Amniotic stem cell (primary cell): ENCODE measurements at places on chromosomes 2 and 18.

GRCh38 chr2:190123956-190124355 lies 61.4 kb upstream of the MSTN start:
- no peak for DNase-seq

DNA sequence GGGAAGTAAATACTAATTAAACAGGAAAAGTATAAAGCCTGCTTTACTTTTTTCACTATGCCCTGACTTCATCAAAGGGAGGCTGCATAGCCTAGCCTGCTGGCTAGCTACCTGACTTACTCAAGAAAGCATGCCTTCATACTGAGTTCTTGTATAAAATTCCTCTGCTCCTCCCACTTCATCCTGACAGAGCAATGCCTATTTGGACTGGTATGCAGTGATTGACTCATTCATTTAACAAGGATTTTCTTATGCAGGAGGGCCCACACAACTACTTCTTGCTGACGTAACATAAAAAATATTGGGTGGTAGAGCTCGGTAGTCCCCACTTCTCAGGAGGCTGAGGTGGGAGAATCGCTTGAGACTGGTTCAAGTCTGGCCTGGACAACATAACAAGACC lies 70.5 kb downstream of the PRPF40A start:
- peak; percentile 72 for DNase-seq

DNA sequence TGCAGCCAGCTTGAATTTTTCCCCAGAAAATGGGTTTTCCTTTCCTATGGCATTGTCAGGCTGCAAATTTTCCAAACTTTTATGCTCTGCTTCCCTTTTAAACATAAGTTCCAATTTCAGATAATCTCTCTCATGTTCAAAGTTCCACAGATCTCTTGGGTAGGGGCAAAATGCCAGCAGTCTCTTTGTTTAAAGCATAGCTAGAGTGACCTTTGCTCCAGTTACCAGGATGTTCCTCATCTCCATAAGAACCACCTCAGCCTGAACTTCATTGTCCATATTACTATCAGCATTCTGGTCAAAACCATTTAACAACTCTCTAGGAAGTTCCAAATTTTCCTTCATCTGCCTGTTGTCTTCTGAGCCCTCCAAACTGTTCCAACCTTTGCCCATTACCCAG lies 68.3 kb downstream of the SGPP2 start:
- no peak for DNase-seq

DNA sequence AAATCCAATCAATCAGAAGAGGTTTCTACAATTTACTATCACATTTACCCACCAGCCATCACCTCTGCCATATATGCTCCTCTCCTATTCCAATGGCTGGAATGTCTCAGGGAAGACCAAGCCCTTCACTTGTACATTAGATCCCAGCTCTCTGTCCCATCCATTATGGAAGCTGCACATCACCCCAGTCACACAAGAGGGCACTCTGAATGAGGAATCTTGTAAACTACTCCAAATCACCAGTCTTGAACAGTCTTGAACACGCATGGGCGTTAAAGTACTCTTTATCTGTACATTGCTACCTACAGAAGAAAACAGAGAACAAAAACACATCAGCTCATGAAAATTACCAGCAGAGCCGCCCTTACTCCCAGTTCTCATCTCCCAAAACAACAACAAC lies 38.7 kb downstream of the ZC3H8 start:
- no peak for DNase-seq

DNA sequence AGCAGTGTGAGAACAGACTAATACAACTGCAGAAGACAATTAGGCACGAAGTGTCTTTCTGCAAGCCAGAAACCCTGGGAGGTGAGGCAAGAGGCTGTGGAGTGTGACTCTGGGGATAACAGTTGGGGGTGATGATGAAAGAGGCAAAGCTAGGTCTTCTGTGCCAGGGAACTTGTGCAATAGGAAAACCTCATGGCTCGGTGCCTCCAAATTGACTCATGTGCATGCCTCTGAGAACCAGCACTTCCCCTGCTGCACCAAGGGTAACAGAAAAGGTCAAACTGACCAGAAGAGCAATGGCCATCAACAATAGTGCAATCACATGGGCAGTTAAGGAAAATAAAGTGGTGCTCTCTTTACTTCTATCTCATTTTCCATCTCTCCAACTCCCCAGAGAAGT lies 136.4 kb downstream of the SCG2 start:
- DNase-seq = peak; percentile 49

- peak; percentile 50 for DNase-seq
Observed at GRCh38 chr2:196331143-196331542, 159.8 kb upstream of the STK17B start.

DNA sequence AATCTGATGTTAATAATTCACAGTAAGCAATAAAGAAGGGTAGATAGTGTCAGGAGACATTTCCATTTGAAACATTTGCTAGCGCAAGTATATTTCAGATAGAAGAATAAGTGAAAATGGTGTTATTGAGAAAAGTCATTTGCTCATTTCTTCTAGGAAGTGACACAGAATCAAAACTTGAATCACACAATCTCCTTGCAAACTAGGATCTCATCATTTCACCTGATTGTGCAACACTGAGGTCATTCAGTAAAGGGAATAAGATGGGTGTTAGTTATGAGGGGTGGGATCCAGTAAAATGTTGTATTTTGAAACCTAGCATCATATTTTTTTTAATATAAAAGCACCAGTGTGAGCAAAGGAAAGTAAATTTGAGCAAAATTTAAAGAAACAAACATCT lies 208.0 kb upstream of the KCNJ3 start:
- no peak for DNase-seq

GRCh38 chr2:19882286-19882685 lies 19.5 kb downstream of the TTC32 start:
- no peak for DNase-seq

- DNase-seq = no peak
Observed at GRCh38 chr2:3242747-3243369, 134.8 kb downstream of the EIPR1 start.

GRCh38 chr2:24011250-24012104 lies 1.6 kb downstream of the MFSD2B start:
- DNase-seq = no peak

DNA sequence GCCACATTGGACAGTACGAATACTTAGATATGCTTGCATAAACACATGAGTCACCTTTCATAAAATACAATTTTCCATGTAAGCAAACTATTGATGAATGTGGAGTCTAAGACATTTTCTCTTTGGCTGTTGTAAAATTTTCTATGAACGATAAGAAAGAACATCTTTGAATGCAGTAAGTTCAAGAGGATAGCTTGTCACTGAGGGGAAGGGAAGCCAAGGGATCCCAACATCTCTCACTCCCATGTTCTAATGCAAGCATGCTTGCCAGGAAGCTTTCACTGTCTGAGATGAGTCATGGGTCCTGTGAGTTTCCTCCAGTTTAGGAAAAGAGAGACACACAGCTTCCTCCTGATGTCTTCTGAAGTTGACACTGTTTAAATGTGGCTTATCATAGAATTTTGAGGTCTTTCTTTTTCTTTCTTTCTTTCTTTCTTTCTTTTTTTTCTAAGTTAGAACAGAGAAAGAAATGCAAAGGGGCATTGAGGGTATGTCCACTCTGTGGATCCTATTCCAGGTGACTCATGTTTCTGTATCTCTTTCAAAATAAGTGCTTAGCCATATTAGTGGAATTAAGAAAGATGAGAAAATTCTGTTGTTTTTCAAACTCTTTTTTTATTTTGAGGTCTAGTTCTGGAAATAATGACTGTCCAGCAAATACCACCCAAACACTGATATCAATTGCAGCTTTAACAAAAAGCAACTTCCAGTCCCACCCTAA lies 146.6 kb downstream of the RDH14 start:
- peak; percentile 52 for DNase-seq

DNA sequence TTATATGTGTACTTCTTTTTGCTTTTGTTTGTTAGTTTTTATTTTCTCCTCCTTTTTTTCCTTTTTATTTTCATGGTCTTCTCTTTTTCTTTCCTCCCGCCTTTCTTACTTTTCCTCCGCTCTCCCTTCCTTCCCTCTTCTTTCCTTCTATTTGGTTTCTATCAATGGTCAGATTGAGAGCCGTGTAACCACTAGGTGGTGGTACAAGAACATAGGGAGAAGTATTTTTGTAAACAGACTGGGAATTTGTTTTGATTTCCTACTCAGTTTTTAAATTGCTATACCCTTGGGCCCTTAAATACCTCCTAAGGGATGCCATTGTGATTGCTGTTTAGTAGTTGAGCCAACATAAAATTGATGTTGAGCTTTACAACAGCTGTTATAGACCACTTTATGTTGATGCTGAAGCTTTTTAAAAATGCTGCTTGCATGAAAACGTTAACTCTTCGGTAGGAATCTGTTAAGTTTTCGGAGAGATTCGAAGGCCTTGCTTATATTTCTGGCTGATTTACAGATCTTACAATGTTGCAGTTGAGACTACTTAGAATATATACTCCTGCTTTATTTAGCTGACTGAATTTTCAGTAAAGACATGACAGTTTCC lies 124.2 kb downstream of the UBE2E3 start:
- DNase-seq = peak; percentile 34

DNA sequence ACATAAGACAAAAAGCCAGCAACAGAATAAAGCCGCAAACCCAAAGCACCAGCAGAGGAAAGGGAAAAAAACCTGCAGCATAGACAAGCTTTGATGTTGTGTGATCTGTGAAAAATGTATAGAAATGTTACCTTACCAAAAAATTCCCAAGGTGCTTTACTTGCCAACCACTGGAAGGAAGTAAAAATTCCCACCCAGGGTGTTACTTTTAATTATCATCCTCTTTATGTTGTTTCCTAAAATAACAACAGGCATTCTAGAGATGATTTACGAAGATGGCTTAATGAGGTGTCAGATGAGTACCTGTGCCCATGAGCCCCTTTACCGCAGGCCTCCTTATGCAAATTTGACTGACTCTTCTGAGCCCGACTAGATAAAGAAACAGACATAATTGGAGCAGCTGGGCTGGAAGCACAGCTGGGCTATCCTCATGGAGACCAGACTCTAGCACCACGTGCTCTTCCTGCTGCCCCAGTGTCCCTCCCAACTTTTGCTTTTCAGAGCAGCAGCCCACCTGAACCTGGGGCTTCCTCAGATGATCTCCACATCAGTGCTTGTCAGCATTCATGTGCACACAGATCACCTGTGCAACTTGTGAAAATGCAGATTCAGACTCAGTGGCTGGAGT lies 41.5 kb downstream of the SRSF7 start:
- DNase-seq = no peak

- no peak for DNase-seq
Observed at GRCh38 chr2:94960266-94960665, 65.2 kb upstream of the MAL start.

DNA sequence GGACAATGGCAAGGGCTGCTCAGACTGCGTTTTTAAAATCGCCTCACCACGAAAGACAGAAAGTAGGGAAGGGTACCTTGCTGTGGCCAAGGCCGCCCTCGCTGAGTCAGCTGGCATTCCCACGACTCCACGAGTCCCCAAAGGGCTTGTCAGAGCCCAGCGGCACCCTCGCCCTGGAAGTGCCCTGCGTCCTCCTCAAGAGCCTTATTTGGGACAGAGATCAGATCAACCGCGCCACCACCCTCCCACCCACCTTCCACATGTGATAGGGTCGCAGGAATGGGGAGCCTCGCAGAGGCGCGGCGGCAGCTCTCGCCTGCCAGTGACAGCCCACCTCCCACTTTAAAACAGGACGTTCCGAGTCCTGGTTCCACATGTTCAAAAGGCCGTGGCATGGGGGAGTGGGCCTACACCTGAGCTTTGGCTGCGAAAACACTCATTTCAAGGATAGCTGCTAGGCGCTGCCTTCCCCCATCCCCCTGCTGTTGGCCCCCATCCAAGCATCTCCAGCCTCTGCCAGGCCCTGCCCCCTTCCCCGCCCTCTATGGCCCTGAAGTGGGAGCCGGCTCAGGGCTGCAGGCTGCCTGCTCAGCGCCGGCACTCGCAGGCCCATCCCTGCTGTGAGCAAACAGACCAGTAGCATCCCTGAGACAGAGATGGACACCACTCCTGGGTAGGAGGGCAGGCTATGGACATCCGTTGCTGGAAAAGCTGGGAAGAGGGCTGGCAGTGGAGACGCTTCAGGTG lies 38.1 kb upstream of the ARHGEF4 start:
- DNase-seq = no peak

GRCh38 chr2:55147041-55147440 lies 85.1 kb downstream of the CLHC1 start:
- DNase-seq = no peak

- no peak for DNase-seq
Observed at GRCh38 chr2:28188436-28188835, 204.2 kb upstream of the FOSL2 start.

DNA sequence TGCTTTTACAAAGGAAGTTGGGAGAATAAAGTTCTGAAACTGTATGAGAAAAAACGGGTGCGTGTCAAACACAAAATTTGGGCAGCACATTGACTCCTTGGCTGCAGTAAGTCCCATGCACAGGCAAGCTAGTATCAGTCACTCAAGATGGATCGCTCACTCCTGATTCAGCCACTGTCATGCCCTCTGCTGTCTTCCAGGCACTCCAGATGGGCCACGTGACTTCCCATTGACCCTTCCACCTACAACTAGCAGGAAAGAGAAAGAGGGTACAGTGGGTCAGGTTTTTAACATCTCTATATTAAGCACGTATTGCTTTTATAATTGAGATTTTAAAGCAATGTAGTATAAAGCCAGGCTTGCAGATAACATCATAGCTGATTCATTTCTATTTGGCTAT lies 8.6 kb downstream of the ARHGEF33 start:
- no peak for DNase-seq

GRCh38 chr2:47062681-47063537 lies 92.2 kb downstream of the STPG4 start:
- no peak for DNase-seq

DNA sequence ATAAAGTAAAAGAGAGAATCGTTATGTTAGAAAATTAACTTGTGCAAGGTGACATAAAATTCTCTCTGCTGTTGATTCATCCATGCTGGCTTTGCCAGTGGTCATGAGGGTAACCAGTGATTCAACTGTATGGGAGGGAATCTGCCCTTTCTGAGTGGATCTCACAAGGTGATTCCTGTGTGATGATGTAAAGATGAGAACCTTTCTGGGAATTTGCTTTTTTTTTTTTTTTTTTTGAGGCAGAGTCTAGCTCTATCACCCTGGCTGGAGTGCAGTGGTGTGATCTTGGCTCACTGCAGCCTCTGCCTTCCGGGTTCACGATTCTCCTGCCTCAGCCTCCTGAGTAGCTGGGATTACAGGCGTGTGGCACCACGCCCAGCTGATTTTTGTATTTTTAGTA lies 23.3 kb downstream of the RAB31 start:
- DNase-seq = peak; percentile 58

GRCh38 chr18:49185623-49186022 lies 234.9 kb upstream of the SMAD7 start:
- DNase-seq = no peak

- no peak for DNase-seq
Observed at GRCh38 chr18:8945514-8945913, 157.0 kb upstream of the NDUFV2 start.
